ENCODE measurements at places on chromosomes 3 and 15. TPM values are rescaled to one million over a fixed set of nuclear protein-coding genes. Genes with fewer than 3 reads are reported as not detected.

DNA sequence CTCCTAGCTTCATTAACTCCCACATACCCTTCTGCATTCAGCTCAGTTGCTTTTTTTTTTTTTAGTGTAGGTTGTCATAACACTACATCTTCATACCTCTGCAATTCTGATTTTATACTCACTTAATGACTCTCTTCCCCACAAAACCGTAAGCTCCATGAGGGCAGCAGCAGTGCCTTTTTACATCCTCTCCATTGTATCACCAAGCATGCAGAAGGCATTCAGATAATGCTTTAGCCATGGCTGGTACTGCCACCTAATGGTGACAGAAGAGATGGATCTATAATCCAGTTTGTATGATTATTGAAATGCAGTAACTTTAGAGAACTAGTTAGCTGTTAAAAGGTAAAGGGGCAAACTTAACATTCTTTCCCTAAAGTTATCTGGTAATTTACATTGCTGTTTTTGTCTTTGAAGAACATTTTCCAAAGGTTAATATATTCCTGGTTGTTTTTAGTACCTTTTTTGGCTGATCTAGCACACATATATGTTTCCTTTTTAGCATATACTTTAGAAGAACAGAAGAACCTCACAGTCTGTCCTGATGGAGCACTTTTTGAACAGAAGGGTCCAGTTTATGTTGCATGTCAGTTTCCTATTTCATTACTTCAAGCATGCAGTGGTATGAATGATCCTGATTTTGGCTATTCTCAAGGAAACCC lies 36.8 kb downstream of the ATP1B3 start:
- no peak for DNase-seq

- DNase-seq = no peak
These were observed at the start of gene P2RY14 for GRCh38 chr3:151278230-151278629. Gene P2RY14, minus strand, starts transcription at chr3:151278542. Its CDS starts 64,226 bp downstream, at chr3:151214316.

UBAP1L gene
- 2.4 TPM for total RNA-seq

DNA sequence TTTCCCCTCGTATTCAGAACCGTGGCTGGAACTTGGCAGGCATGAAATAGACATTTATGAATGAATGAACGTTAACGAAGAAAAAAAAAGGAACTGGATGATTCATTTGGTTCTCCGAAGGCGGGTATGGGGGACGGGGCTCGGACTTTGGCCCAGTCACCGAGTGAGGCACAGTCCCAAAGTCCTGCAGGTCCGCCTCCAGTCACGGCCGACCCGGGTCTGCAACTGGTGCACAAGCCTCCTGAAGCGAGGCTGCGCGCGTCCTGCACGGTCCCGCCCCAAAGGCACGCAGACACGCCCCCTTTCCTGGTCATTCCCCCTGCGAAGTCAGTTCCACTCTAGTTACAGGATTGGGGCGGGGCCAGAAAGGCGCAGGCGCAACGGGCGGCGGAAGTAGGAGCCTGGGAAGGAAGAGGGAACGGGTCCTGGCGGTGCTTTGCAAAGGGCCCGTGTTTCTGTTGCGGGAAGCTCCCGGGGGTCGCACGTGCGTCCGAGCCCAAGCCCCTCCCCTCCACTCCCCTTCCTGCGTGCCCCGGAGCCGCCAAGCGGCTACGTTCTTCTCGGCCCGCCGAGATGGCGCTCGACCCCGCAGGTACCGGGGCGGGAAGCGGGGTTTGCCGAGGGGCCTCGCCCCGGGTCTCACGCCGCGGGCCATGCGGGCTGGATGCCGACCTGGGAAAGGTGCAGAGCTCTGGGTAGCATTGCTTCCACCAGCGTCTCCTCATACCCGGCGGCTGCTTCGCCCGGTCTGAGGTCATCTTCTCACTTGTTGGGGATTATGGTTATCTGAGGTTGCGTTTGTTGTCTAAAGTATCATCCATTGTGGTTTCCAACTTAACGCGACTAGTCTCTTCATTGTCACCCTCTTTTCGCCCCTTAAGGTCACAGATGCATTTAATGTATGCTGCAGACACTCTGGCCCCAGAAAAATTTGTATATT lies at the start of gene CMC1:
TSS of gene CMC1 (plus strand) at position 399 of the 940 bp plus-strand sequence. CDS start at position 574, 175 bp downstream.
- DNase-seq = peak; percentile 99

DNA sequence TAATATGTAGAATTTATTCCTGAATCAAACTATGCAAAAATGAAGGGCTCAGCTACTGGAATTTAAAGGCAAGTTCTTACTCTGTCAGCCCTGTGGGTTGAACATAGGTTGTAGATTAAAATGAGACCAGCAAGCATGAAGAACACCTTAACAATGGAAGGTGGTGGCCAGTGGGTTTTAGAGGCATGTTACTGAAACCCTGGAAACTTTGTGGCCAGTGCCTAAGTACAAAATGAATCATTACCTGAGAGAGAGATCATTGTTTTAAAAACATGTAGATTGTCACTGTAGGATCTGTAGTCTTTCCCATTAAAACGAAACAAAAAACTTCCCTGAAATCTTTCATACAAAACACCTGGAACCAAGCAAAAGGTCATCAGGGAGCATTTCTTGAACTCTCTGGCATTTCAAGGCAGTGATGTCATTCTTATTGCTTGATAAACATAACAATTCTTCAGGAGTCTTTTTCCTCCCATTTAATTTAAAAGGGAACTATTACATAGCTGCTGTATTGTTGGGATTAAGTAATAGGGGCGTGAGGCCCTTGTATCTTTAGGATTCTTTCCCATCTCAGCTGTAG lies 51.8 kb downstream of the TMEM108 start:
- no peak for DNase-seq

DNA sequence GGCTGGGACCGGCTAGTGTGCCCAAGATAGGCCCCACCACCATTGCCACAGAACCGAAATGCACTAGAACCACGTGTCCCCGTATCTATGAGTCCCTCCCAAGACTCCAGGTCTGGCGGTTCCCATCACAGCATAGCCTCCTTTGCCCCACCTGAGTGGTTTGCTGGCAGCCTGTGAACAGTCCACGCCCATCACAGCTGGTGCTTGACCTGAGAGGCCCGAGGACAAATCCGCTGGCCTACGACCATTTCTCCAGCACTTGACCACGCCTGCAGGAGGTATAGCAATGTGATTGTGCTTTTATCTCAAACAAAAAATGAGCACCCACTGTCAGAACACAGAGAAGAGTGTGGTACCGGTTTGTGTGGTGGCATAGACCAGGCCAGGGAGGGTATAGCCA lies 736.7 kb upstream of the GBE1 start:
- DNase-seq = no peak

- no peak for DNase-seq
These were observed 15.9 kb downstream of the SPICE1 start for GRCh38 chr3:113499081-113499480.

C3orf20 gene
- 0.32 TPM for total RNA-seq

KCNMB2 gene
- 3.8 TPM for total RNA-seq

DNA sequence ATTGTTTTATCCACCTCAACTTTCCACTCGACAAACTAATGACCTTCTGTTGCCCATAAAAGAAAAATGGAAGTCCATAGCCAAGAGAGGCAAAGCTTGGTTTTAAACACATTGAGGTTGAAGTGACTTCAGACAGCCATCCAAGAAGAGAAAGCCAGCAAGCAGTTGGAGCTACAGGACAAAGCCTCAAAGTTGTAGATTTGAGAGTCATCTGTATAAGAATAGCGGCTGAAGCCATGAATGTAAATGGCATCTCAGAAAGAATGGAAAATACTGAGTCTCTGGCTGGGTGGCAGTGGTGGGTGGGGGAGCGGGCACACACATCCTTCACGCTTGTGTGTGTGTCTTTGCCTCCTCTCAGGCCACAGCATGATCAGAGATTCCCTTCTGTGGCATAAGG lies 124.1 kb upstream of the CHRM5 start:
- DNase-seq = no peak
